CD4-positive, alpha-beta memory T cell (primary cell): ENCODE measurements at places on chromosomes 11 and 22.

DNA sequence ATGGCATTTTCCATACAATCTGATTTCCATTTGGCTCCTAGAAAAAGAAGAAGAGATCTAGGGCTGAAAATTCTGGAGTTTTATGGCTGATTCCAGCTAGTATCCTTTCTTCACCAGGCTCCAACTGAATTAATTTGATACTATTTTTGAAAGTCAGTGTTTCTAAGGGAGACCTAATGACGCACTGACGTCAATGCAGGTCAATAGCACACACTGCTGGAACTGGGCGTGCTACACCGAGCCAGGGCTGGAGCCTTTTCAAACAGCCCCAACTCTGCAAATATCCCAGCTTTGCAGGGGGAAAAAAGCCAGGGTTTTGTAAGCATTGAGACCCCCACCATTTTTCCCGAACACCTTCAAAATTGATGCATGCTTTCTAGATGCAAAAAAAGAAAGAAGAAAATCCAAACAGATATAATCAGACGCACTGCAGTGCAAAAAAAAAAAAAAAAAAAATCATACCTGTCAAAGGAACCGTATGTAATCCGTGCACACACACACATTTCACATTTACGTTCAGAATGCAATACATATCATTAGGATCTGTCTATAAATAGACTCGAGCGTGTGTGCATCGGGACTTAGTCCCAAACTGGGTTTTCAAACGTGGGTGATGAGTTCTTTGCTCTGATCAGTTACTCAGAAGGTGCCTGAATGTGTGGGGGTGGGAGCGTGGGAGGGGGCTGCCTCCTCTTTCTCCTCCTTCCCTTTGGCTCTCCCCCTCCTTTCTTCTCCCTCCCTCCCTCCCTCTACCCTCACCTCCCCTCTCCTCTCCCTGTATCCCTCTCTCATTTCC lies 124.5 kb upstream of the HSD17B12 start:
- DNase-seq, result no peak

DNA sequence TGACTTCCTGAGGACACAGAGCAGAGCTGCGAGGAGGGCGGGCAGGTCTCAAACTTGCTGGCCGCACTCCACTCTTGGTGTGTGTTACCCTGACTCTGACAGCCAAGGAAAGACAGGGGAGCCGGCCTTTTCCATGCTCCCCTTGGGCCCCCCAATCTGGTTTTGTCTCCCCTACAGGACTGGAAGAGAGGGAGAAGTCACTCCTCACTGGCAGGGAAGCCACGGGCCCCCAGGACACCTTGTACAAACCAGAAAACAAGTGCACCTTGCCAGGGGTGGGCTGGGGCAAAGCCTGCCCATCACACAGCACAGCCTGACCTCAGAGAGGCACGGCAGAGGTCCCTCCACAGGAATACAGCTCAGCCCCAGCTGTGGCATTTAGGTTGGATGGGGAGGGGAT lies 20.2 kb downstream of the CBX7 start:
- DNase-seq, result no peak

DNA sequence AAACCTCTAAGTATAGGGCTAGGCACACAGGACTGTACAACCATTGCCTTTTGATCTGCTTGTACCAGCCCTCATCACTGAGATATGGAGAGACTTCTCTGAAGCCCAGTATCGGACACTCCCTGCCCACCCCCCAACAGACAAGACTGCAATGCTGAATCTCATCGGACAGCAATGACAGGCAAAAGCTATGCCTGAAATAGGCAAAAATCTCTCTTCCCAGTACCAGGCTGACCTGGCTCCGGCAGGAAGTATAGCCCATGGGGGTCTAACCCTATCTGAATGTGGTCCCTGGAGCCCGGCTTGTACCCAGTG lies 6.5 kb downstream of the RHOG start:
- no peak for DNase-seq

GRCh38 chr11:82105331-82105998 lies 628.2 kb downstream of the FAM181B start:
- DNase-seq, result no peak

- no peak for DNase-seq
Observed at GRCh38 chr22:29879753-29880152, 3.2 kb upstream of the MTMR3 start.

DNA sequence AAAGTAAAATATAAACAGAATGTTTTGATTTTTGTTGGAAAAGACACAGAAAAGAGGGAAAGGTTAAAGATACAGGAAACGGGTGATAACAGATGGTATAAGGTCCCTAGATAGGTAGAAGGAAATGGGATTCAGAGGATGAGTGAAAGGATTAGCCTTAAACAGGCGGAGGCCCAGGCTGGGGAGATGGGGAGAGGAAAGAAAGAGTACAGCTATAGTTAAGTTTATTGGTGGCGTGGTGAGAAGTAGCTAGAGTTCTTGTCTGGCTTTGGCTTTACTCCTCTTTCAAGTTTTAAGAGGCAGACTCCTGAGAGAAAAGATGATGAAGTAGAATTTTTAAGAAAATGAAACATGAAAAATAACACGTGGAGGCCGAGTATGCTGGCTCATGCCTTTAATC lies 13.7 kb downstream of the ZBTB44 start:
- DNase-seq, result no peak

- DNase-seq, result peak; percentile 51
Observed at GRCh38 chr11:121650351-121651256, 197.8 kb upstream of the SORL1-AS1 start.

DNA sequence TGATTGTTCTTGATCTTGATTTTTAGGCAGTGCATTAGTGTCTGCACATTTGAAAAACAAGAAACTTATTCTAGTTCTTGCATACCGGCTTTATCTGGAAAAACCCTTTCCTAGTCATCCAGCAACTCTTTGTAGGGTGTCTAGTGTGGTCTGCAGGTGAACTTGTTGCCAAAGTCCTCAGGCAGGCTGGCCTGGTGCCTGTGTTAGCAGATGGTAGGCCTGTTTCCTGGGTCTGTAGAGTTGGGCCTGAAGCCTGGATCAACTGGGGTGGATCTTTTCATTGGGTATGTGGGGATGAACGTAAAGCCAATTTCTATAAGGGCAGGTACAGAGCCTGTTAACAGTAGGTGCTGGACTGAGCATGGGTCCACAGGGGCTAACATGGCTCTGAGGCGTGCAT lies 5.6 kb upstream of the GLYATL1 start:
- DNase-seq, result no peak

DNA sequence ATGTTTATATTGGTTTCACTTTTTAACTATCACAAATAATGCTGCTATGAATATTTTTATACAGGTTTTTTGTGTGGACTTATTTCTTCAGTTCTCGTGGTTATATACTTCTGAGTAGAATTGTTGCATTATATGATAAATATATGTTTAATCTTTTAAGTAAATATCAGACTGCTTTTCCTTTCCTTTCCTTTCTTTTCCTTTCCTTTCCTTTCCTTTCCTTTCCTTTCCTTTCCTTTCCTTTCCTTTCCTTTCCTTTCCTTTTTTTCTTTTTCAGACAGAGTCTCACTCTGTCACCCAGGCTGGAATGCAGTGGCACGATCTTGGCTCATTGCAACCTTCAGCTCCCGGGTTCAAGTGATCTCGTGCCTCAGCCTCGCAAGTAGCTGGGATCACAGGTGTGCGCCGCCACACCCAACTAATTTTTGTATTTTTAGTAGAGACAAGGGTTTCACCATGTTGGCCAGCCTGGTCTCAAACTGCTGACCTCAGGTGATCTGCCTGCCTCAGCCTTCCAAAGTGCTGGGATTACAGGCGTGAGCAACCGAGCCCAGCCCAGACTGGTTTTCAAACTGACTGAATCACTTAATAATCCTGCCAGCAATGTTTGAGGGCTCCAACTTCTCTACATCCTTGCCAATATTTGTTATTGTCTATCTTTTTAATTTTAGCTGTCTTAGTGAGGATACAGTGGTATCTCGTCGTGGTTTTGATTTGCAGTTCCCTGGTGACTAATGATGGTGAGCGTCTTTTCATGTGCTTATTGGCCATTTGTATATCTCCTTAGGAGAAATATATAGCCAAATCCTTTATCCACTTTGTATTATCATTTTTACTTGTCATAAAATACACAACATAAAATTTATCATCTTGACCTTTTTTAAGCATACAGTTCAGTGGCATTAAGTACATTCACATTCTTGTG lies 21.9 kb downstream of the HTR3B start:
- no peak for DNase-seq

DNA sequence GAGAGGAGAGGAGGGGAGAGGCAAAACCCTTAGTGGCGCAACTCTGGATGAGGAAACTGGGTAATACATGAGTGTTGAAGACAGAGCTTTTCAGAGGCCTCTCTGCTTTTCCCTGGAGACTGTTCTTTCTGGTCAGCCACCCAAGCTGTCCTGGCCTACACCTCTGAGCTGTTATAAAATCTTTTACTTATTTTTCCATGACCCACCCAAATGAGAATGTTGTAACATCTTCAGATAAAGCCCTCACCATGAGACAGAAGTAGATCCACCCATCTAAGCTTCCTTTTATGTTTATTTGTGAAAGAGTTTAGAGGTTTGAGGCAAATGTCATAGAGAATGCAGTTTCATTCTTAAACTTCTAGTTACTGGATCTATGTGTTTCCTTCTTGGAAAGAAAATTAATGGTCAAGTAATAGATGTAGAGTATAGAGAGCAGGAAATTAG lies 20.3 kb upstream of the APLP2 start:
- DNase-seq, result no peak

DNA sequence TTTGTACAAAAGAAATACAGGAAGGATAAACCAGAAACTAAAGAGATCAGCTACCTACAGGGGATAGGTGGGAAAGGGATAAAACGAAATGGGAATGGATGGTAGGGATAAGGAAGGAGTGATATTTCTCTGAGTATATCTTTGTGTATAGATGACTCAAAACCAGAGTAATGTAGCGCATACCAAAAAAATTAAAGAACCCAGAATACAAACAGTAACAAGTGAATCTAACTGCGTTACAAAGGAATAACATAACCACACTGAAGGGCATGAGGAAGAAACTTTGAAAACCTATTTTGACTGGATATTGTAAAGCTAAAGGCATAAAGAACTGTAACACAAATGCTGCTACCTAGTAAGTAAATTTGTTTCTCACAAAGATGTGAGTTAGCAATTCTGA lies 37.9 kb downstream of the MAPK1 start:
- no peak for DNase-seq

- no peak for DNase-seq
Observed at GRCh38 chr11:8899119-8899753, 11.8 kb upstream of the AKIP1 start.

DNA sequence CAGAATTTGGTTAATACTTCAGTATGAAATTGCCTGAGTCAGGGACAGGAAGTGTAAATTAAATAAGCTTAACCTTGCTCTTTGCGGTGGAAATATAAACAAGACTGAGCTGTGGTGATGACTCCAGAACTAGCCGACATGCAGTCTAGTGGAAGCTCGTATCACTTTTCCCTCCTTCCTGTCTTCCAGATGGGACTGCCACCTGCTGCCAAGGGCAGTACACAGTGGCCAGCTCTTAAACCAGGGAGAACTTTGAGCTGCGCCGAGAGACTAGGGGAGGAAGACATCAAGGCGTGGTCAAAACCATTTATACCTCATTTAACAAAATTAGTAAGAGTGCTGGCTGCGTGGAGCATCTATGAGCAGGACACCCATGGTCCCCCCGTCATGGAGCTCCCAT lies 31.3 kb upstream of the CTTN start:
- no peak for DNase-seq

DNA sequence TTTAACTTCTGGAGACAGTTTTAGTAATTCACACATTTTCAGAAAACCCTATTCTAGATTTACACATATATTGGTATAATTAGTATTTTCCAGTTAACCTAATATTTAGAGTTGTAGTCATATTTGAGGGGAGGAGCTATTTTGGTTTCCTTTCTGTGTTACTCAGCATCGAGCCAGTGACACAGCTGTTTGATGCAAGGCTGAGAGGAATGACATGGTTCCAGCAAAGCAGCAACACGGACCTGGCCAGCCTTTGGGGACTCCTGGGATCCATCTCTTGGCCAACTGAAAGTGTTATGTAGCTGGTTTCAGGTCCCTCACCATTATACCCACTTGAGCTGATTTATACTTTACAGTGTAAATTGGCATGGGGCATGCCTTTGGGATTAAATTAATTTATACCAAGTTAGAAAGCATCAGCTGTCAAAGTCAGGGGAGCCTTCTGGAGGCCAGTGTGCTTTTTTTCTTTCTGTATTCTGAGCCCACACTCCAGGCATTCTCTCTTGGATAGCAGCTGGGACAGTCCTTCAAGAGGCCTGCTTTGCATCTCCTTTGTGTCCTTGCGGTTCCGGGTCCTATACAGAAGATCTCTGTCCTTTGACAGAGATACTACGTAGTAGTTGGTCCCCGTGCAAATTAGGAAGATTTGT lies 91.3 kb upstream of the SLC25A18 start:
- DNase-seq, result no peak

GRCh38 chr11:102393272-102393730 lies 46.3 kb downstream of the BIRC2 start:
- no peak for DNase-seq

DNA sequence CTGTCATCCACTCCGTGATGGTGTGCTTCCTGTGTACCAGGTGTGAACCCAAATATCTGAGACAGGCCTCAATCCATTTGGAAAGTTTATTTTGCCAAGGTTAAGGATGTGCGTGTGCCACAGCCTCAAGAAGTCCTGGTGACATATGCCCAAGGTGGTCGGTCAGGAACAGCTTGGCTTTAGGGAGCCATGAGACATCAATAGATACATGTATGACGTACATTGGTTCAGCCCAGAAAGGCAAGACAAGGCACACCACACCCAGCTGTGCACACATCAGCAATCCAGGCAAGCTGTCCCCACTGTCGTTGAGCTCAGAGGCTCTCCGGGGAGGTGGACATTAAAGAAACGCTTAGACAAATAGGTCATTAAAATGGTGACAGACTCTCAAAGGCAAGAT lies 56.8 kb upstream of the SHANK2 start:
- no peak for DNase-seq

DNA sequence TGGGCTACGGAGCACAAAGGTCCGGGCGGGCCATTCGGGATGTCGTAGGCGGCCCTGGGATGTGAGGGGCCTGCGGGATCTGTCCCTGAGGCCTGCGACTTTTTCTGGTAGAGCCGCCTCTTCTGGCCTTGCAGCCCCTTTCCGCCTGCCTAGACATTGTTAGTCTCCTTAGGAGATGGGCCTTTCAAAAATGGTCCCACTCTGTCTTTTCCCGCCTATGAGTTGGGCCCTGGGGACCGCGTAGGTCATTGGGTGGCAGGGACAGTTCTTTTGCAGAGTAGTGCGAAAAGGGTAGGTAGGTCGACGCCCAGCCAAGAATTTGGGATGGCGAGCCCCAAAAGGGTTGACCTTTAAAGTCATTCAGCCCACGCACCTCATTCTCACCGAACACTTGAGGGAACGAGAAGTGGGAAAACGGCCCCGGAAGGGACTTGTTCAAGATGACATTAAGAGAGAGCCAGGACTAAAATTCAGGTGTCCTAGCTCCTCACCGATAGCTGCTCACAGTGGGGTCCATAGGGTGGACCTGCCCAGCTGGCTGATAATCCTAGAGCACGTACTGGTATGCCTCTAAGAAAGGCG lies 785 bp downstream of the OTUB1 start:
- no peak for DNase-seq

DNA sequence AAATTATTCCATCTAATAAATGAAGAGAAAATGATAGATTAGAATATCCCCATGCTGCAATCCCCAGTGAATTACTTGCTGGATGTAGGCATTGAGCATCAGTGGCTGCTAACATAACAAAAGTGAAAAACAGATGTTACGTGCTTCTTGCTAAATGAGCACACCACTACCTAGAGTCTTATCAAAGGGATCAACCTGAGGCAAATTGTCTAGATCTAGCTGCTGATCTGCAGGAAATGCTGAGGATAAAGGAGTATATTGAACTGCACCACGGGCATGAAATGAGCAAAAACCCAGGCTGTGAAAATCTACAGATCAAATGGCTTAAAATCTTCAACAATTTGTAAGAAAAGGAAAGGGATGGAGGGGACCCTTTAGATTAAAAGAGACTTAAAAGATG lies 45.3 kb upstream of the SCUBE2 start:
- DNase-seq, result no peak
